Activated CD4-positive, alpha-beta T cell treated with anti-CD3 and anti-CD28 coated beads, Interleukin-2, amount 10 ng/mL, durations not matched to agents 7 days and 5 days (primary cell): ENCODE measurements at places on chromosomes 6 and 20.

DNA sequence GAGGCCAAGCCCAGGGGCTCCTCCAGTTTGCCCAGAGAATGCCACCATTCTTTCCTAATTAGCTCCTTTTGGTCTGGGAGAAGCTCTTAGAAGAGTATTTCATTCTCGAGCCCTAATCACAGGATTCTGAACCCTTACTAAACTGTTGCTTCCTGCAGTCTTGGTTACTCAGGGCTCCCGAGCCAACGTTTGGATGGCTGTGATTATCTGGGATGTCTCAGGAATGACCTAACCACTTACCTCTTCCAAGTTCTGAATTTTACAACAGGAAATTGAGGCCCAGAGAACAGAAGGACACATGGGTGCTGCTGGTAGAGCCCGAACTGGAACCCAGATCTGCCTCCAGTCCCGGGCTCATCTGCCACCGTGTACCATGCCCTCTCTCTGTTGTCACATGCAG, 22.2 kb upstream of the PNPLA1 start:
- DNase-seq, result no peak

GRCh38 chr6:53476964-53477363, 67.9 kb downstream of the GCLC start:
- DNase-seq, result no peak

- no peak for DNase-seq
Measured at GRCh38 chr6:138663892-138664291, 109.7 kb upstream of the CCDC28A start.

DNA sequence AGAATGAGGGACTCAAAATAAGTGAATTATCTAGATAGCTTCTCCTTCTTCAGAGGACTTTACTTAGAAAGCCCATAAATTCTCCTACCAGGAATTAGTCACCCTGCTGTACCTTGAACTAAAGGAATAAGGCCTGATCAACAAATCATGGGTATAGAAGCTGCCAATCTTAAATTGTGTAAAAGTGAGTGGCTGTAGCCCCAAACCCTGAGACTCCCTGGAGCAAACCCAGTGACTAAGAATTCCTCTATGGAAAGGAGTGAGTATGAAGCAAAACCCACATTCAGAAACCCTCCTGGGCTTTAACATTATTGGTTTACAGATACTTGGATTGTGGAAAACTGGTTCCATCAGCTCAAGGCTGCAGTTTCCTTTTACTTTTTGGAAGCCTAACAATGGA, 285.8 kb upstream of the TBX18 start:
- DNase-seq, result no peak

DNA sequence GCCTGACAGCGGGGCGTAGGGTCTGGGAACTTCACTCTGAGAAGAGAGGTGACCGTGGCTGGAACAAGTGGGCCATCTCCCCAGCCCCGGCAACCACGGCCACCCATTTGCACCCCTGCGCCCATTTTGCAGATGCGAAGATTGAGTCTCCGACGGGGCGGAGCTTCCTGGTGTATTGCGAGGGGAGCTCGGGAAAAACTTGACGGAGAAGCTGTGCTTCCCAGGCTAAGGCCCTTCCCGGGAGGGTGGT, 653 bp downstream of the ZNF335 start:
- DNase-seq, result no peak

DNA sequence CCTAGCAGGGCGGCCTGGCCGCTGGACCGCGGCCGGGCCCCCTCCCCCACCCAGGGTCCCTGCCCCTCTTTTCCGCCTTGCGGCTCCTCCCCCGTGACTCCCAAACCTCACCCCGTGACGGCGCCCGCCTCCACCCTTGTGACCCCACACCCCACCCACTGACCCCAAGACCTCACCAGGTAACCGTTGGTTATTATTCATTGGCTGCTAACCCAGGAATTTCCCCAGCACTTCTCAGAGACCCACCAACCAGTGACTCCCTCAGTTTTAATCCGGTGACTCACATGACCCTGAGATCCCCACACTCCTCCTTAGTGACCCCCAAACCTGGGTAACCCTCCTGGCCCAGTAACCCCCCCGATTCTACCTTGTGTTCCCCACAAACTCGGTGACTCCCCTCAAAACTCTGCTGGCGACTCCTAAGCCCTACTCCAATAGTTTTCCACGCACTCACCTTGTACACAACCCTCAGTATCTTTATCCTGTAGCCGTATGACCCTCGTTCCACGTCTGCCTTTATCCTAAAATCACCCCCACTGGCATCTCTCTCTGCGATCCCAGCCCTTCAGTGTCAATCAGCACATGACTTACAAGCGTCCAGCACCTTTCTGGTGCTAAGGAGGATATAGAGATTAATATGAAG, 534 bp downstream of the ZNF76 start:
- peak; percentile 69 for DNase-seq
